ENCODE measurements at places on chromosomes 2 and 18. TPM values are rescaled to one million over a fixed set of nuclear protein-coding genes. Genes with fewer than 3 reads are reported as not detected.

CNRIP1 gene
- 0.70 TPM for total RNA-seq

KLHL41 gene
- not detected for total RNA-seq

- no peak for DNase-seq
Observed at GRCh38 chr2:218317303-218317630, 25.0 kb upstream of the TMBIM1 start.

GRCh38 chr2:137896467-137896866 lies 67.8 kb upstream of the HNMT start:
- no peak for DNase-seq

- DNase-seq = no peak
Observed at GRCh38 chr2:176446718-176447414, 177.6 kb downstream of the MTX2 start.

DNA sequence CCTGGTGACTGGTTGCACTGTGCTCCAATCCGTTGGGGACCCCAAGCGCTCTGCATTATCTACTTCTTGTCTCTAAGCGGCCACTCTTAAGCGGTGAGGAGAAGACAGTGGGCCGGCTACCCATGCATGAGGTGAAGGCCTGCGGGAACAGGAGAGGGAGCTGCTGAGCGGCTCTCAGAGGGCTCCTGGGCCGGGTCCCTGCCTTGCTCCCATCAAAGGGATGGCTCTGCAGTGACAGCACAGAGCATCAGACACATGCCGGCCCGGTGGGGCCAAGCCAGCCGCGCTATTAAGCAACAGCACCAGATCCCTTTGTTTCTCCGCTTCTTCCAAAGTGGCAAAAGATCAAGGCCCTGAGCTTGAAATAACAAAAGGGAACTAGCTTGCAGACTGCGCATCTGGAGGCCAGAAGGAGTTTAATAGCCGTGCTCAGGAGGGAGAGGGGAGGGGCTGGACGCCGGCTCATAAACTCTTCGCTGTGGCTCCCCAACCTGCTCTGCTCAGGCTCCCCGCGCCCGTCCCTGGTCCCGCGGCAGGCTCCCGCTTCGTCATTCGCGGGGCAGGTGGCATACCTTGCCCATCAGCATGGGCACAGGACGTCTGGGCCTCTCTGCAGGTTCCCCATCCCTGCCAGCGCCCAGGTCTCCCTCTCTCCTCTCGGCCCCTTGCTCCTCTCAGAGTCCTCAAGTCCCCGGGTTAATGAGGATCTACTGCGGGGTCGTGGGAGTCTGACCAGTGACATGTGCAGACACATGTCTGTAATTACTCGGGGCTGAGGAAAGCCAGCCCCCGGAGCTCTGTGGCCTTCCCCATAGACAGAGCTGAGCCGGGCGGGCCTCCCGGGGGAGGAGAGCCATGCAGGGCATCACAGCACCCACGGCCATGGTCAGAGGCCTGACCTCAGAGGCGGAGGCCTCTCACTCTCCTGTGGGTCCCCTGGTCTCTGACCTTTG lies 96.7 kb downstream of the ASB1 start:
- peak; percentile 82 for DNase-seq

- peak; percentile 49 for DNase-seq
Observed at GRCh38 chr2:106572541-106573450, 85.6 kb downstream of the CD8B2 start.

GRCh38 chr2:65834771-65835475 lies 402.5 kb upstream of the SPRED2 start:
- no peak for DNase-seq

DNA sequence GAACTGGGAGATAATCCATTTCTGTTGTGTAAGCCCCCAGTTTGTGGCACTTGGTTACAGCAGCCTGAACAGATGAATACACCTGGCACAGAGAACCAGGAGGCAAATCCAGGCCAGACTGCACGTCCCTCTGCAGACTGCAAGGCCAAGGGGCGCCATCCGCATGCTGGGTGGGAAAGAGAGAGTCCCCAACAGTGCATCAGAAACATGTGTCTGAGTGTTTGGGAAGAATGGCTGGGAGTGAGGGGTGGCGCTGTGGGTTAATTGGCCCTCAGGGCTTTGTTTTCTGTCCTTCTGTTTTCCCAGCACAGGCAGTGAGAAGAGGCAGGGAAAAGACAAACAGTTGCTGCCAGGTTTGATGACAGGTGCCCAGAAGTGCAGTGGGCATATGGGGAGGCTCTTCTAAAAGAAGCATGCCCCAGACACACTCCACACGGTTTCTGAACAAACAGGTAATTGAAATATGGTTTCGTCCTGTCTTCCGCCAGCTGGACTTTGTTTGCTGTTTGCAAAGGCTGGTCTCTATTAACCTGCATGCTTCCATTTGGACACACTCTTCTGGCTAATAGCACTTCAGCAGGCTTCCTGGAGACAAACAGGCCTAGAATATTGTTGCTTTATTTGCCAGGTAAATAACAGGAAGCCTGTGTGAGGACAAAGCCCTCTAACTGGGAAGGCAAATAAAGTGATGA lies 43.4 kb upstream of the SEC11C start:
- peak; percentile 82 for DNase-seq
